ENCODE measurements at places on chromosomes 2 and 18. TPM values are rescaled to one million over a fixed set of nuclear protein-coding genes. Genes with fewer than 3 reads are reported as not detected.

The LIMS3 gene
- total RNA-seq, result 3.3 TPM

The SLC5A7 gene
- 0.14 TPM for total RNA-seq

The IGFBP5 gene
- total RNA-seq, result 300 TPM

The GRP gene
- not detected for total RNA-seq

The UGT1A10 gene
- not detected for total RNA-seq

The MAT2A gene
- total RNA-seq, result 227 TPM

The ADD2 gene
- 1.3 TPM for total RNA-seq

The MYO5B gene
- 3.1 TPM for total RNA-seq

The DSG1 gene
- total RNA-seq, result 3.2 TPM

The G6PC2 gene
- not detected for total RNA-seq

The SCN2A gene
- total RNA-seq, result 0.19 TPM

The ASXL3 gene
- 9.8 TPM for total RNA-seq

The RAD51AP2 gene
- 0.48 TPM for total RNA-seq

The CROCC2 gene
- 0.03 TPM for total RNA-seq

The RASGRP3 gene
- 50.3 TPM for total RNA-seq

The ITGAV gene
- 135 TPM for total RNA-seq

DNA sequence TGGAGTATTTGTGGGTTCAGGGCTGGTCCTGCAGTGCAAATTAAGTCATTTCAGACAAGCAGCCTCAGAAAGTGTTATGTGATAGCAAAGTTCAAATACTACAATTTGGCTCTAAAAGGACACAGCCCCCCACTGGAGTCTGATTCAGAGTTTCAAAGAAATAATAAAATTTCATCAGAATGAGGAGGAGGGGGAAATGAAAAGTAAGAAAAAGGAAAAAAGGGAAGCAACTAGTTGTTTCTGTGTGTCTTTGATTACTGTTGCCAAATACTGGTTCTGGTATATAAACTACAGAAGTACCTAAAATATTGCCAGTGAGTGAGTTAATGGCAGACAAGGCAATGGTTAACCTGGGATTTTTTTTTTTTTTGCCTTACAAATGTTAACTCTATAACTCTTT lies 773.9 kb downstream of the BCL11A start:
- no peak for DNase-seq

DNA sequence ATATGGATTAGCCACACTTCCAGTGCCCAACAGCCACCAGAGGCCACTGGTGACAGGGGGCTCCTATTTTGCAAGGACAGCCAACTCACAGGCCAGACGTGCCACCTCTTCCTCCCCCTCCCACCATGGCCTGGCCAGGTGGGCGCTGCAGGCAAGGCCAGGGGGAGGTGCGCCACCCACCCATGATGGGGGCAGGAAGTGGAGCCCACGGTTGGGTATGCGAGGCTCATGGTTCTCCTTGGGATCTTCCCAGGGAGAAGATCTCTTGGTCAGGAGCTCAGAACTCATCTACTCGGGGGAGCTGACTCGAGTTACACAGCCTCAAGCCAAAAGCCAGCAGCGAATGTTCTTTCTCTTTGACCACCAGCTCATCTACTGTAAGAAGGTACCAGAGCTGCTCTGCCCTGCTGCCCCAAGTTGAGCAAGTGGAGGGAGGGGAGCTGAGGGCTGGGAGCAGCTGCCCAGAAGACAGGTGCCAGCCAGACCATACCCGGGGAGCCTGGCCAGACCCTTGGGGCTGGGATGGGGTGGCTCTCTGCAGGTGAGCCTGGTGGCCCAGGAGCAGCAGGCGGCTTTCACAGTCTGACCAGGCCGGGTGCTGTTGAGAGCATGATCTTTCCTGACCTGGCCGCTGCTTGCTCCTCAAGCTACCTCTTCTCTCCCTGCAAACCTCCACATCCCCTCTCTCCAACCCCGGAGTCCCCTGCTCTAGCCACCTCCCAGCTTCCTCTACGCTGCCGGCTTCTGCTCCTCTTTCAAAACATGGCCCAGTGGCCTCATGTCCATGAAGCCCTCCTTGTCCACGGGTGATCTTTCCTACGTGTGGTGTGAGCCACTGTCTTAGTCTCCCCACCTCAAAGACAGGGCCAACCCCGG lies 49.8 kb downstream of the FAM168B start:
- peak; percentile 36 for DNase-seq

GRCh38 chr18:10923141-10923540 lies 226.2 kb downstream of the PIEZO2 start:
- no peak for DNase-seq

- DNase-seq, result no peak
Observed at GRCh38 chr2:152394326-152394725, 59.4 kb downstream of the FMNL2 start.

DNA sequence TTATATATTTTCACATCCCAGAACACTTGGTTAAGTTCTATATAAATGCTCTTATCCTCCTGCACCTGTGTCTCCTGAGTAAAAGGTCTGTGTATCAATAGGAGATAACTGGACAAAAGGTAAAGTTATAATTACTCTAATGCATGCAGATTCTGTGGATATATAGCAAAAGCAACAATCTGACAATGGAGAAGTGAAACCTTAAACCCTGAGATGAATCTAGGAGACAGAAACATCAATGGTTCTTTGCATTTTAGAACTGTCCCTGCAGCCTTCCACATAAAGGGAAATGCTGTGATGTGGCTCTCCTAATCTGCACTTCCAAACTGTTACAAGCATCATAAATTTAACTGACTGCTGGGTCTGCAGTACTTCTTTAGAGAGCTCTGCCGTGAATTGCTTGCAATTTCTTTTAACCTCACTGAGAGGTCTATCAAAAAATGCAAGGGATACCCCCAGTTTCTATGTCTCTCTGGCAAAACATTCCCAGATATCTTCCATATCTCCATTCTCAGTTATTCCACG lies 42.8 kb upstream of the FSIP2 start:
- no peak for DNase-seq

- no peak for DNase-seq
Observed at GRCh38 chr2:19559596-19560240, 201.3 kb upstream of the OSR1 start.

- DNase-seq, result no peak
Observed at GRCh38 chr2:179692610-179693009, 168.8 kb downstream of the ZNF385B start.

DNA sequence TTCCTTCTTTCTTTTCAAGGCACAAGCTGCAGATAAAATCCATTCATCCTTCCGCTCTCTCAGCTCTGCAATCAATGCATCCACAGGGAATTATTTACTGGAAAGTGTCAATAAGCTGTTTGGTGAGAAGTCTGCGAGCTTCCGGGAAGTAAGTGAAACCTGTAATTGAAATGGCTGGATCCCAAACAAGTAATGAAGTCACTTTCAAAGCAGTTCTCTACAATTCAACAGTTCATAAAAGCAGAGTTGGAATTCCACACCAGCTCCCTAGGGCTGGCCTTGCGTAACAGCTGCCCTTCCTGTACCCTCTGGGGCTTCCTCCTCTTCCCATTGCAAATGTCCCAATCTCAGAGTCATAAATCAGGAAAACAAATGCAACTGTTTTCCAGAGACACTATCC lies 9.6 kb downstream of the SERPINB2 start:
- DNase-seq, result no peak

- DNase-seq, result no peak
Observed at GRCh38 chr18:73528066-73528465, 619.6 kb downstream of the FBXO15 start.

DNA sequence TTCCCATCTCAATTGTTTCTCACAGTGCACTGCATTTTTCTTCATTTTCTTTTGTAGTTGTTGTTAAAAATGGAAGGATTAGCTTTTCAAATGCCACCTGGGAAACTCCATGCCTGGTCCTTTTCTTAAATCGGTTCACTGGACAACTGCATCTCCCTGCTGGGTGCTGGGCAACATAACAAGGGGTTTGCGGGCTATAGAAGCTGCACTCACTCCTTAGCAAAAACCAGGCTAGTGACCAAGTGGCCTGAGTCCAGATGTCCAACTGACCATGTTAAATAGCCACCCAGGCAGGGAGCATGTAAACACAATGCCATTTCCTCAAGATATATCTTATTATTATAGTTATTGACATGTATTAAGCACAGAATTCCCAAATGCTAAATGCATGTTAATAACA lies 264.9 kb downstream of the ICOS start:
- DNase-seq, result no peak

DNA sequence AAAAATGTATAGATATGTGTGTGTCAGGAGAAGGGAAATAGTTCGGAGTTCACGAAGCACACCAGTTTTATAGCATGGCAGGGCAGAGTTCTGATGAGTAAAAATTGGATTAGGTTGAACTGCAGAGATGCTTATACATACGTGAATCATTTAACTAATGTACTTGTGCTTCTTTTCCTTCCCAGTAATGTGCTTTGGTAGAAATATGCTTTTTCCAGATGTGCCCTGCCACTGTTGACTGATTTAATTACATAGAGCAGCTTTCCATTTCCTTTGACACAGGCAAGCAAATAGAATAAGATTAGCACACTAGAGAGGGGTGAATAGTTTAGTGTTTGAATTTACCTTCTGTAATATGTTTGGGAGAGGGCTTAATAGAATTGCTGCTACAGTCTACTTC lies 28.9 kb upstream of the ARMC9 start:
- DNase-seq, result no peak

DNA sequence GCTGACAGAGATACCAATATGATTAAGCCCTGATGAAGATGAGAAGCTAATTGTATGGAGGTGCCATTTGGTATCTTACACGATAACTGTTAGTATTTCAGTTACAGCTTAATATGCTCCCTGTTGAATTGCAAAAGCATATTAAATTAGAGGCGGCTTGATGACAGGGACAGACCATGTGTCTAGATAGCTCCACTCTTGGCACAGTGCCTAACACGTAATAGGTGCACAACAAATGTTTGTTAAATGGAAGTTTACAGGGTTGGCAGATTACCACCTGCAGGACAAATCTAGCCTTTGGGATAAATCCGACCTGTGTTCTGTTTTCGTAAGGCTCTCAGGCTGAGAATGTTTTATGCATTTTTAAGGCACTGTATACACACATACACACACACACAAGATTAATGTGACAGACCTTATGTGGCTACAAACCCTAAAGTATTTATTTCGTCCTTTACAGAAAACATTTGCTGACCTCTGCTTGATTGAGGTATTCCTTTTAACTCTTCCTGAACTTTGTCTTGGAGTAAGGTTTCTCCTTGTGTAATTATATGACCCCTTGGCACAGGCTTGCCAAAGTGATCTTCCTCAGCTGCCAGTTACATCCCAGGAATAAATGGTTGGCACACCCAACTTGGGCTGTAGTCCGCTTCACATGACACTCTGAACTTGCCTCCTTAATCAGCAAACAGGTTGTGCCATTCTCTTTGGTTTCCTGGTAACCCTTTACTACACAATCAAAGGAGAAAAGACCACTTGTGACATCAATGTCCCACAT lies 348.9 kb downstream of the HRH4 start:
- no peak for DNase-seq

DNA sequence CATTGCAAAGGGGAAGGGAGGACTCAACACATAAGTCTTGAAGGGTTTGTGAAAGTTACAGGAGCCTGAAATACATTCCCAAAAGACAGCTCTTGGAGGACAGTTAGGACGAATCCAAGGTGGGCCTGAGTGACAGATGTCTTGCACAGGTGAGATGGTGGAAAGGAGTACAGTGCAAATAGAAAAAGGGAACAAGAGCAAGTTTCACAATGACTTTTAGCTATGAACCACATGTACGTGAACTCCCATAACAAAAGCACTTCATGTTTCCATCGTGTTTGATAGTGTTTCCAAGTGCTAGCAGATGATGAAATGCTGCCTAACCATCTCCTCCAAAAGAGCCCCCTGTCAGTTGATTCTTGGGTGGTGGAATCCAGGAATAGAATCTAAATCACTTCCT lies 1.8 kb downstream of the IL18RAP start:
- DNase-seq, result no peak

DNA sequence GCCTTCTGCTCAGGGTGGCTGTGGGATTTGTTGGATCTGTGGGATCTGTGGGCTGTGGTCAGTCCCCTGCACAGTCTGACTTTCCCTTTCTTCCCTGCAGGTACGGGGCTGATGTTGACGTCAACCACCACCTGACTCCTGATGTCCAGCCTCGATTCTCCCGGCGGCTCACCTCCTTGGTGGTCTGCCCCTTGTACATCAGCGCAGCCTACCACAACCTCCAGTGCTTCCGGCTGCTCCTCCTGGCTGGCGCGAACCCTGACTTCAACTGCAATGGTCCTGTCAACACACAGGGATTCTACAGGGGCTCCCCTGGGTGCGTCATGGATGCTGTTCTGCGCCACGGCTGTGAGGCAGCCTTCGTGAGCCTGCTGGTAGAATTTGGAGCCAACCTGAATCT lies 17.5 kb downstream of the ASB1 start:
- no peak for DNase-seq

- DNase-seq, result no peak
Observed at GRCh38 chr2:62313449-62314227, 117.7 kb downstream of the B3GNT2 start.

DNA sequence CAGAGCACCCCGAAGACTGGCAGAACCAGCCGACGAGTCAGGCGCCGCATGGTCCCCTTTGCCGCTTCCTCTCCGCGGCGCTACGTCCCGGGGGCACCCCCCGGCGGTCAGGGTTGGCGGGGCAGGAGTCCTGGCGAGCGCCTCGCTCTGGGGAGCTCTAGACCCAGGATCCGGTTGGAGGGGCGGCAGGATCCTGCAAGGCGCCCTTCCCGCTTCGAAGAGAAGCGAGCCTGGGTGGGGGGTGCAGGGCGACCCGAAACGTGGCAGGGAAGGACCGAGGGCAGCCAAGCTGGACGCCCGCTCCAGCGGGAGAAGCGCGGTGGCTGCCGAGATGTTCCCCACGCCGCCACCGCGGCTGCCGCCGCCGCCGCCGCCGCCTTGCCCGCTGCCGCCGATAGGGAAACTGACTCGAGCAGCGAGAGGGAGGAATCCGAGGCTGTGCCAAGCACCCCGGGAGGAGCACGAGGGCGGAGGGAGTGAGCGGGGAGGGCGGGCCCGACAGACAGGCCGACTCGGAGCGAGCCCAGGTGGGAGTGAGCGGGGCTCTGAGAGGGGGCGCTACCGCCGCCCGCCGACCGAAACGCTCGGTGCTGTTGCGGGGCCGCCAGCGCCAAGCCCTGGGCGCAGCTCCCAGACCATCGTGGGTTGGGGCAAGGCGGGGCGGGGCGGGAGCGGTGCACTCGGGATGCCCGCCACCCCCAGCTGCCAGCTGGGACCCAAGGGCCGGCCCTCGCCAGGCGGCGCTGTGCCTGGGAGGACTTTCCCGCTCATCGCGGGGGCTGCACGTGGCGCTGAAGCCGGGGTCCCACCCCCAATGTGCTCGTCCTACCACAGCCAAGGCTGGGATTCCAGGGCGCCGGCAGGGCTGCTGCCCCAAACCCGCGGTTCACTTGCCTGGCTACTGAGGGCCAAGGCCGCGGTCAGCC lies at the start of gene GALNT14:
Gene GALNT14, minus strand, starts transcription at position 404 of the 926 bp plus-strand sequence. Its CDS starts 354 bp downstream, at position 50.
- DNase-seq, result peak; percentile 73

- DNase-seq, result no peak
Observed at GRCh38 chr2:112137516-112138158, 548 bp upstream of the FBLN7 start.

- peak; percentile 60 for DNase-seq
Observed at GRCh38 chr2:237264480-237265219, 149.3 kb downstream of the COL6A3 start.

GRCh38 chr2:88747990-88748389 lies 56.5 kb downstream of the RPIA start:
- no peak for DNase-seq
